Astrocyte (in vitro differentiated cells and primary cell): ENCODE measurements at places on chromosomes 11 and 22. TPM values are rescaled to one million over a fixed set of nuclear protein-coding genes. Genes with fewer than 3 reads are reported as not detected.

Gene PATE4
- total RNA-seq = not detected in 2 replicates

- no peaks in the 10 kb centered on the region for H3K36me3 ChIP-seq
- H3K4me1 ChIP-seq = no peaks in the 10 kb centered on the region
- no peak overlapping the region for H3K4me3 ChIP-seq
- H3K27ac ChIP-seq = no peak overlapping the region
- peaks cover 58% of the 10 kb centered on the region for H3K27me3 ChIP-seq
These were observed 792 bp upstream of the ADAMTS8 start for GRCh38 chr11:130429120-130429681.

GRCh38 chr11:128343135-128343514 is 244.2 kb downstream of the ETS1 start:
- H3K27me3 ChIP-seq = no peaks in the 10 kb centered on the region
- peak overlapping the region; percentile 70 for H3K27ac ChIP-seq
- H3K4me3 ChIP-seq = no peak overlapping the region
- H3K36me3 ChIP-seq = no peaks in the 10 kb centered on the region
- H3K4me1 ChIP-seq = peaks cover 18% of the 10 kb centered on the region

DNA sequence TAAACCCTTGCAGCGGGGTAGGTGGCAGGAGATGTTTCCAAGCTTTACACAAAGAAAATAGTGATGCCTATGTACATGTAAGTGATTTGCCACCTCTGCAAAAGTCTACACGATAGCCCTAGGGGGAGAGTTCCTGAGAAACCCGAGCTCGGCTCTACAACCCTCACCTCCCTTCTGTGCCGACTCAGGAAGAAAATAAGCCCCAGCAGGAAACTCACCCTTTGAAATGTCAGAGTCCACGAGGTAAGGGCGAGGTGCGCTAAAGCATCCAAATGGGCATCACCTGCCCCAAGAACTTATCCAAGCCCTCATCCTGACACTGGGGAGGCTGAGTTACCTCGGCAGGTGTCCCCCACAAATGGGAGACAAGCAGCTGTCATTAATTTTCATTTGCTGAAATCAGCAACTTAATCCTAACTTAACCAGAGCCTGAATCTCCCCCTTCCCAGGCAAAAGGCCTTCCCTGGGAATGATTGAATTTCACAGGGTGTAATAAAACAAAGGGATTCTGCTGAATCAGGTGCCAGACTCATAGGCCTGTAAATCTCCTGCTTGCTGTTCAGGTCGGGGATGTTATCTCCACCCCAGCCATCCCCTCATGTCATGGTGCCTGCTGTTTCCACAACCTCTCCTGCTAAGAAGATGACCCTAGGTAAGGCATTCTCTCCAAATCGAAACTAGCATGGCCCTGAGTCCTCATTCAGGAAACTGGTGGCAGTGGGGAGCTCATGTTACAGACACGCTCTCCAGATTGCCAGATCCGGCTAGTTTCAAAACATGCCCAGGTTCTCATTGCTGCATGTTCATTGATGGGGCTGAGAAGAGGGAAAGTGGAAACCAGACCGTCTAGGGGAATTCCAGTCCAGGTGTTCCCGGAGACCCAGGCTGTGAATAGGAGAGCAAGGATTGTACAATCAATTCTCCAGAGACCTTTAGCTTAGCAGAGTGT is 105.3 kb upstream of the KIRREL3 start:
- DNase-seq = no peak
- H3K4me1 ChIP-seq = no peaks in the 10 kb centered on the region
- no peak overlapping the region for H3K27ac ChIP-seq
- no peaks in the 10 kb centered on the region for H3K36me3 ChIP-seq
- H3K4me3 ChIP-seq = no peak overlapping the region
- peaks cover 2% of the 10 kb centered on the region for H3K27me3 ChIP-seq

DNA sequence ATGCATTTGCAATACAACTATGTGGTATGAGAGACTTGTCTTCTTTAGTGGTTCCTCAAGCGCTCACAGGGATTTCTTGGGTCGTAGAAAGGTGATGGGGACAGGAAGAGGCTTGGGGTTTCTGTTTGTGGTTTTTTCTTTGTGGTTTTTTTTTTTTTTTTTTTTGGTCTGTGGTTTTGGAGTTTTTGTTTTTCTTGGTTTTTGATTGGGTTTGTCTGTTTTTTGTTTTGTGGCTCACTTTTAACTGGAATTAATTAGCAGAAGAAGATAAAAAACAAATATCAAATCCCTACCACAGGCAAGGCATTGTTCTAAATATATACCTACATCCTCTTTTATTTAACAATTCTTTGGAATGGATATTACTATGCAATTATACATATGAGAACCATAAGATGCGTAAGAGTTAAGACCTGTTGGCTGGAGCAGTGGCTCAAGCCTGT is 5.5 kb downstream of the TTC28 start:
- H3K4me1 ChIP-seq = peaks cover 6% of the 10 kb centered on the region
- no peak overlapping the region for H3K4me3 ChIP-seq
- peak; percentile 69 for DNase-seq
